ENCODE measurements at places on chromosomes 4 and X. TPM values are rescaled to one million over a fixed set of nuclear protein-coding genes. Genes with fewer than 3 reads are reported as not detected.

DNA sequence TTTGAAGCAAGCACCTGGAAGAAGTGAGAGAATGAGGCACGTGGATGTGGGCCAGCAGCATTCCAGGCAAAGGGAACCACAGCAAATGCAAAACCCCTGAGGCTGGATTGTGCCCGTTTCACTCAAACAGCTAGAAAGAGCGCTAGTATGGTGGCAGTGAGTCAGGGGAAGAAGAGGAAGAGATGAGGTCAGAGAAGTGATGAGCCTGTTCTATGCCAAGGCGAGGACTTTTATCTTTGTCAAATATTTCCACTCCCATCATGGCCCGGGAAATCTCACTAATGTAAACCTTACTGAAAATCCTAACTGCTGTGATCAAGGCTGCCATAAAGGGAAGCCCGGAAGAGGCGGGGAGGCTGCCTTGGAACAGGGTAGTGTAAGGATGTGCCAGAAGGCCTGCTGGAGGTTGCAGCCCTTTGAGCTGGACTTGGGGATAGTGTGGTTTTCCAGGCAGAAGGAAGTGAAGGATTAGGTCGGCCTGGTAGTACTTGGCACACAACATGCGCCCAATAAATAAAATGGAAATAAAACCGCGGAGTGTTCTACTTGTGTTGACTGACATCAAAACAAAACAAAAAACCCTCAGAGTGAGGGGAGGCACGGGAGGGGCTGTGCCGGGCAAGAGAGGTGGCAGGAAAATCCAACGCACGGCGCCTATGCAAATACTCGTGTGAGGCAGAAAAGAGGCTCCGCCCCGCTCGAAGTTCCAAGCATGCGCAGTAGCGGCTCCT, 1.2 kb upstream of the CDK16 start:
- no peaks in the 10 kb centered on the region for H3K27me3 ChIP-seq
- no peak overlapping the region for H3K4me3 ChIP-seq
- H3K36me3 ChIP-seq = peaks cover 9% of the 10 kb centered on the region
- H3K4me1 ChIP-seq = peaks cover 28% of the 10 kb centered on the region

DNA sequence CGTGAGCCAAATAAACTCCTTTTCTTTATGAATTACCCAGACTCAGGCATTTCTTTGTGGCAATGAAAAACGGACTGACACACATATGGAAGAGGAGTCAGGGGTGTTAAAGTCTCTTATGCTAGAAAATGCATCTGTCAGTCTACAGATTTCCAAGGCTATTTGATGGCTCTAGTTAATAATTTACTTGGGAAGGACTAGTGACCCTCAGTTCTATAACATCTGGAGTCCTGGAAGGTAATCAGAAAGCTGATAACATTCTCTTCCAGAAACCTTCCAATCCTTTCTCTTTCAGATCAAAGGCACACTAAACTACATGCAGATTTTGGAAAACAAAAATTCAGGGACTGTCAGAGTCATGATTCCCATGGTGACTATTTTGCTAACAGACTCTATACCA, 142.0 kb upstream of the TEX13D start:
- H3K36me3 ChIP-seq = no peaks in the 10 kb centered on the region
- H3K4me1 ChIP-seq = no peaks in the 10 kb centered on the region
- no peaks in the 10 kb centered on the region for H3K27me3 ChIP-seq
- no peak overlapping the region for H3K27ac ChIP-seq
- no peak overlapping the region for H3K4me3 ChIP-seq

GRCh38 chrX:108914791-108915190, 178.4 kb upstream of the IRS4 start:
- no peaks in the 10 kb centered on the region for H3K27me3 ChIP-seq
- no peaks in the 10 kb centered on the region for H3K36me3 ChIP-seq
- H3K27ac ChIP-seq = no peak overlapping the region
- DNase-seq = no peak
- H3K4me3 ChIP-seq = no peak overlapping the region

DNA sequence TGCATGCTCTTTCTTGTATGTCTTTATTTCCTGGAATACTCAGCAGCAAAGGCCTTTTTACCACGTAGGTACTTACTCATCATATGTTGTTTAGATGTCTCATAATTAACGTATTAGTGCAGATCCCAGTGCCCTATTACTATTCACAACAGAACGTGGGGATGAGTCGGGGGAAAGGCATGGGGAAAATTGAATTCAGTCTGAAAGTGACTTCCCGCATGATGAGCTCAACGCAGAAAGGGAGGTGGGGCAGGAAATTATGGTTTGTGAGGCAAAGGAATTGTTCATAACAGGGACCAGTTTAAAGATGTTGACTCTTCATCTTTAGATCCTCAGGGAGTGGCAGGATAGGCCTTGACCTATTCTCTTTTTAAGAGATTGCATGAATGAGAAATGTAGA, 2.0 kb upstream of the TMPRSS11D start:
- no peak overlapping the region for H3K4me3 ChIP-seq
- H3K27me3 ChIP-seq = no peaks in the 10 kb centered on the region
- H3K4me1 ChIP-seq = no peaks in the 10 kb centered on the region
- DNase-seq = no peak
- H3K36me3 ChIP-seq = no peaks in the 10 kb centered on the region
- H3K27ac ChIP-seq = no peak overlapping the region

GRCh38 chr4:43867908-43868307, 580.7 kb downstream of the KCTD8 start:
- H3K27me3 ChIP-seq = no peaks in the 10 kb centered on the region
- H3K4me1 ChIP-seq = no peaks in the 10 kb centered on the region
- no peak for DNase-seq
- no peak overlapping the region for H3K4me3 ChIP-seq
- H3K27ac ChIP-seq = no peak overlapping the region

Gene MAOA
- 134 TPM for total RNA-seq

- no peak overlapping the region for H3K27ac ChIP-seq
- H3K4me1 ChIP-seq = no peaks in the 10 kb centered on the region
- H3K36me3 ChIP-seq = no peaks in the 10 kb centered on the region
- H3K4me3 ChIP-seq = no peak overlapping the region
- DNase-seq = no peak
Measured at GRCh38 chr4:147594107-147594506, 23.1 kb upstream of the TMEM184C start.

Gene BEX2
- 22.0 TPM for total RNA-seq

- peak overlapping the region; percentile 82 for H3K27ac ChIP-seq
- no peaks in the 10 kb centered on the region for H3K27me3 ChIP-seq
- no peaks in the 10 kb centered on the region for H3K4me1 ChIP-seq
- H3K4me3 ChIP-seq = peak overlapping the region; percentile 64
- peak; percentile 95 for DNase-seq
Measured at GRCh38 chr4:186726426-186727168, 2.9 kb upstream of the FAT1 start.

Gene GYG2
- 4.6 TPM for total RNA-seq

DNA sequence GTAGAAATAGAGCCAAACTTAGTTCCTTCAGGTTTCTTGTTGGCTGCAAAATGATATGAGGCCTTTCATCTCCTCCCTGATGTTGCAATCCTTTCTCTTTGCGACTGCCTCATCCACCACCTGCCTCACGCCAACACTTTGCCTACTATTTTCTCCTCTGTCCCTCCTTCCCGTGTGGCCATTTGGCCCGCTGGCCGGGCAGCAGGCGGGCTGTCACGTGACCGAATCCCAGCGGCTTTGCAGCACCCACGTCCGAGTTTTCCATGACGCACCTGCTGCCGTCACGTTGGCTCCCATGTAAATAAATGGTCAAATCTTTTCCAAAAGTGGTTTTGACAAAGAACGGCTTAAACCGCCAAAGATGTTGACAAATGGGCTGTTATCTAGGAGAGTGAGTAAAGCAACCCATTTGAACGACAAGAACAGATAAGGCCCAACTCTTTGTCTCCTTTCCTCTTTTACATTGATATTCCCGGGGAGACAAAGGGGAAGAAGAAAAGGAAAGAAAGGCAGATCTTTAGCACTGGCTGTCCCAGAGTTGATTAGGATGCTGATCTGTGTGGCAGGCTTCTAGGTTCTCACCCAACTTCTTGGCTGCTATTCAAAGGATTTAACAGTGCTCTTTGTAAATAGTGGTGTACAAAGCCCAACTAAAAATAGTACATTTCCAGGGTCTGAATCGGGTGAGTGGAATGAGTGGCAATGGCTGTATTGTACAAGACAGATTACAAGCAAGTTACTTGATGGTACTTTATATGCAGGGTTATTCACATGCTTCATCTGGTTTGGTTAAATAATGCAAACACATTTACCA, 174.2 kb upstream of the JADE1 start:
- no peak overlapping the region for H3K4me3 ChIP-seq
- no peaks in the 10 kb centered on the region for H3K4me1 ChIP-seq
- DNase-seq = peak; percentile 50
- no peaks in the 10 kb centered on the region for H3K27me3 ChIP-seq
- no peaks in the 10 kb centered on the region for H3K36me3 ChIP-seq

DNA sequence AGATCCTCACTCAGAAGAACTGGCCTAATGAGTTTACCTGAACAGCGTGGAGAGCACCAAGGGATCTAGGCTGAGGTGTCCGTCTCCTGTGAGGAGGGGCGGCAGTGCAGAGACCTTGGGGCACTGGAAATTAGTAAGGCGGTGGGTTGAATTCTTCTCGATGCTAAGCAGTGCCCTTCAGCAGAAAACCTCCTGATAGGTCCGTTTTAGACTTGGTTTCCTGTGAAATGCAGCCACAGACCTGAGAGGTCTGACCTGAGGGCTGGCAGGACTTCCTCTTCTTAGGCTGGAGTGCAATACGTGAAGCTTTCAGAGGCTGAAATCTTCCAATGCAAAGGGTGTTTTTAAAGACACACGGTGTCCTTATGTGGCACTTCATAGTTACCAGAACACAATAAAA, at the start of gene CLNK:
Gene CLNK (minus strand): TSS at position 138 of the 400 bp plus-strand sequence. CDS start 16,899 bp downstream, outside the sequence.
- no peak within 1 kb of the TSS for H3K27ac ChIP-seq
- no peaks in the 10 kb centered on the region for H3K4me1 ChIP-seq
- no peaks in the 10 kb centered on the region for H3K27me3 ChIP-seq
- no peak for DNase-seq
- no peaks in the 10 kb centered on the region for H3K36me3 ChIP-seq
